Right renal cortex interstitium (tissue), 3 donors: ENCODE measurements at places on chromosomes 3 and 15. TPM values are rescaled to one million over a fixed set of nuclear protein-coding genes. Genes with fewer than 3 reads are reported as not detected.

The ZNF445 gene
- polyA plus RNA-seq: 20.4 TPM

DNA sequence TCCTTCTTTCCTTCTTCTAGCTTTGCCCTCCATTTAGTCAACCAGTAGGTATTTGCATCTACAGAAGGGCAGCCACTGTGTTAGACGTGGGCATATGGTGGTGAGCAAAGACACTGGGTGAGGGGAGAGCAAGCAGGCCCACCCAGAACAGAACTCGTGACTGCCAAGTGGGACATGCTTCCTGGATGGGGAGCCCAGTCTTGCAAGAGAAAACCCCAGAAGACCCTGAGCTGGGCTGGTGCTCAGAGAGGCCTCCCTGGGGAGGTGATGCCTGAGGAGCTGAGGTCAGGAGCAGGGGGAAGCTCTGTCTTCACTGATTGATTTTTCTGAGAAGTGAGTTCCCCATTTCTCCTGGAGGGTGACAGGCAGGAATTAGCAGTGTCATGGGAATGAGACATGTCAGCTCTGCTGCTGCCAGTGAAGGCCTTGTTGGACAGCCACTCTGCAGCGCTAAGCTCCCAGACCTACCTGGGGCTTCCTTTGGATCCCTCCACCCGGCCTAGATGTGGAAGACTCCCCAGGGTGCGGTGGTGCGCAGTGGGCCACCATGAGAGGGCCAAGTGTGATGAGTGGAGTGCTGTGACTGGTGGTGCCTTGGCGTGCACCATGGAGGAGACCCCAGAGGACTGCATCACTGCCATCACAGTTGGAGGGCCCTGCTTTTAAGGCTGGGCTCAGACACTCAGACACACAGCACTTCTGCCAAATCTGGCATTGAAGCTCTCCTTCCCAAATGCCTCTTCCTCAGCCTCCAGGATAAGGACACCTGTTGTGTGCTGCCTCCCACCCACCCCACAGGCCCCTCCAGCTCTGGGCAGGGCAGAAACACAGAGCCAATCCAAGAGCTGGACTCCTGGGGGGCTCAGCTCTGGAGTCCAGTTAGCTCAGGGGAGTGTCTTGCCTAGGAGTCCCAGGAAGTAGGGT, 40.0 kb upstream of the TOPBP1 start:
- no peak for DNase-seq

The CD200 gene
- polyA plus RNA-seq: 44.1 TPM

The SCG3 gene
- polyA plus RNA-seq: 0.06 TPM

- no peak for DNase-seq
Measured at GRCh38 chr3:143307613-143308183, 188.1 kb downstream of the CHST2 start.

The ATG7 gene
- 27.3 TPM for polyA plus RNA-seq

- DNase-seq: no peak
Measured at GRCh38 chr3:41143421-41144031, 55.8 kb upstream of the CTNNB1 start.

GRCh38 chr3:120449701-120450599, 842 bp downstream of the FSTL1 start:
- DNase-seq: no peak

The MEX3B gene
- polyA plus RNA-seq: 11.8 TPM

DNA sequence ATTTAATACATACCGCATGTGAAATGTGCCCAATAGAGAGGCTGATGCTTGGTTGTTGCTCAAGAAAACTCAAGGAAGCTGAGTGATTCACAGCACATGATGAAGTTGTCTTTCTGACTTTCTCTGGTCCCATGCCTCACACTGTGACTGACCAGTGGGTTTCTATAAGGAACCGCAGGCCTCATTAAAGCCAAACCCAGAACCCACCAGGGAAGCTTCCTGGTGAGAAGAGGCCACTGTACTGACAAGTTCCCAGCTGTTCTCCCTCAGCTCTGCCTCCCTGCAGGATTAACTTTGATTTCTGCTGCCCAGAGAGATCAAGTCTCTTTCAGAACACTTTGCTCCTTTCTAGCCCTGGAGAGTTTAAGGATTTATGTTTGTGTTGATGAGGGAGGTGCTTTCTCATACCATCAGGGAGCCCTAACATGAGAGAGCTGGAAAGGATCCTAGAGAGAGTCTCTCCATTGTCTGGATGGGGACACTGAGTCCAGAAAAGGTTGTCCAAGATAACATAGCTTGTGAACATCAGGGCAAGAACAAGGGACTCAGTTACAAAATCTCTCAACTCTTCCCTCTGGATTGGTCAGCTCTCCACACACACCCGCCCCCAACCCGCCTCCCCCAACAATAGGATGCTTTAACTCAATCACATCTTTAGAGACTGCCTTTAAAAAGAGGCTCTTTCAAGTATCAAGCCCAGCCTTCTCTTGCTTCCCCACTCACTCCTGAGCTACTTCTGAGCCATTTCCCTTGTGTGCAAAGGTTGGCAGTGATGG, 303.2 kb upstream of the TLE3 start:
- no peak for DNase-seq

The TGM5 gene
- not detected for polyA plus RNA-seq

DNA sequence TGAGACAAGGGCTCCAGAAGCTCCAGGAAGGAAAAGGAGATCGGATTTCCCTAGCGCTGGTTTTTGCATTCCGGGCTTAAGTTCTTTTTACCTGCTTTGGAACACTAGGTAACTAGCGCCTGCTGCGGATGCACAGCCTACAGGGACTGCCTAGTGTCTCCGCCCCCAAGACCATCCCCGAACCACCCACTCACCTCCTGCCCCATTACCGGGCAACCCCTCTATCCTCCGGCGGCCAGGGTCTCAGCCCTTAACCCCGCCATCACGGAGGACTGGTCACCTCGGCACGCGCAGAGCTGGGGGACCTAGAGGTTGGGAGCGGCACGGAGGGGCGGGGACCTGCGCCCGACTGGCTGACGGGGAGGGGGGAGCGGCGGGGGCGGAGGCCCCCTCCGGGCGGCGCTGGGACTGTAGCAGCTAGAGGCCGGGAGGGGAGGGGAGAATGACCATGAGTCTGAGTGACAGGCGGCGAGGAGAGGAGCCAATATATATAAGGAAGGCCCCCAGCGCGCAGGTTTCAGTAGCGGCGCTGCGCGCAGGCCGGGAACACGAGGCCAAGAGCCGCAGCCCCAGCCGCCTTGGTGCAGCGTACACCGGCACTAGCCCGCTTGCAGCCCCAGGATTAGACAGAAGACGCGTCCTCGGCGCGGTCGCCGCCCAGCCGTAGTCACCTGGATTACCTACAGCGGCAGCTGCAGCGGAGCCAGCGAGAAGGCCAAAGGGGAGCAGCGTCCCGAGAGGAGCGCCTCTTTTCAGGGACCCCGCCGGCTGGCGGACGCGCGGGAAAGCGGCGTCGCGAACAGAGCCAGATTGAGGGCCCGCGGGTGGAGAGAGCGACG, at the start of gene DLL4:
TSS of gene DLL4 (plus strand) at position 520 of the 839 bp plus-strand sequence. CDS start 329 bp downstream, outside the sequence.
- no peak for DNase-seq

- DNase-seq: no peak
Measured at GRCh38 chr3:23685541-23686258, 120.1 kb upstream of the UBE2E1 start.

The GOLGA8S gene
- polyA plus RNA-seq: 0.60 TPM

GRCh38 chr15:64622410-64623260, 152.8 kb downstream of the RBPMS2 start:
- no peak for DNase-seq

DNA sequence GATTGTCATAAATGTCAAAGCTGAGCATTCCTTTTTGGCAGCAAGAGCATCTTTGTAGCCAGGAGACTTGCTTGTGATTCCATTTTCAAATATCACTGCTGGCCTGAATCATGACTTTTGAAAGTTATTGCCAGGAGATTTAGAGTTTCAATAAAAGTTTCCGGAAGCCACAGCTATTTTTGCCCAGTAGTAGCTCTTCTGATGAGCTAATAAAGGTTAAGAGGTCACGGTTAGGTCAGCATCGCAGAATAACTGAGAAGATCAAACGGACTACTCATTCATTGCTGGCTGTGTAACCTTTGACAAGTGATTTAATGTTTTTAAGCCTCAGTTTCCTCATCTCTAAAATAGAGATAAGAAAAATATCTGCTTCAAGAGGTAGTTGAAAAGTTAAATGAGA, 105.1 kb upstream of the ETV5 start:
- DNase-seq: no peak

- DNase-seq: peak; percentile 62
Measured at GRCh38 chr3:8622873-8623691, 21.5 kb downstream of the SSUH2 start.
